D341Med (cell line): ENCODE measurements at places on chromosomes 13 and 19.

DNA sequence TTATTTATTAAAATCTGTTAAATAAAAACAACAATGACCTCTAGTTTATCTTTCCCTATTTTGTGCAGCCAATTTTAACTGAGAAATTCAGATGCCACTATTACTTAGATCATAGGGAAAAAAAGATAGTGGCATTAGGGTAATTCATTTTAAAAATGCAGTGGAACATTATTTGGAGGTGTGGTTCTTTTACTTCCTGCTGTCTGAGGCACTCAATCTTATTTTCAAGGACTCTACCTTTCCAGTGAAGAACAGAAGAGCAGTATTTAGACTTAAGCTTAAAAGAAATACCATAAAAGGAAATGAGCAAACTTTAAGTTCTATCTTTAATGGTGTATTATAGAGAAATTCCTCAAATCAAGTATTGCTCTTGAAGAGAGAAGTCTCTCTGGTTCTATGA lies 342.6 kb upstream of the KLF12 start:
- DNase-seq: no peak

GRCh38 chr13:64347664-64348063 lies 2882.5 kb downstream of the PCDH9 start:
- DNase-seq: no peak

GRCh38 chr19:11552666-11553372 lies 6.2 kb downstream of the ELOF1 start:
- DNase-seq: no peak

GRCh38 chr13:101942038-101942437 lies 459.8 kb downstream of the FGF14 start:
- DNase-seq: no peak

- no peak for DNase-seq
Measured at GRCh38 chr19:7699417-7700401, 2.2 kb downstream of the FCER2 start.
